ENCODE measurements at places on chromosomes 11 and 22.

DNA sequence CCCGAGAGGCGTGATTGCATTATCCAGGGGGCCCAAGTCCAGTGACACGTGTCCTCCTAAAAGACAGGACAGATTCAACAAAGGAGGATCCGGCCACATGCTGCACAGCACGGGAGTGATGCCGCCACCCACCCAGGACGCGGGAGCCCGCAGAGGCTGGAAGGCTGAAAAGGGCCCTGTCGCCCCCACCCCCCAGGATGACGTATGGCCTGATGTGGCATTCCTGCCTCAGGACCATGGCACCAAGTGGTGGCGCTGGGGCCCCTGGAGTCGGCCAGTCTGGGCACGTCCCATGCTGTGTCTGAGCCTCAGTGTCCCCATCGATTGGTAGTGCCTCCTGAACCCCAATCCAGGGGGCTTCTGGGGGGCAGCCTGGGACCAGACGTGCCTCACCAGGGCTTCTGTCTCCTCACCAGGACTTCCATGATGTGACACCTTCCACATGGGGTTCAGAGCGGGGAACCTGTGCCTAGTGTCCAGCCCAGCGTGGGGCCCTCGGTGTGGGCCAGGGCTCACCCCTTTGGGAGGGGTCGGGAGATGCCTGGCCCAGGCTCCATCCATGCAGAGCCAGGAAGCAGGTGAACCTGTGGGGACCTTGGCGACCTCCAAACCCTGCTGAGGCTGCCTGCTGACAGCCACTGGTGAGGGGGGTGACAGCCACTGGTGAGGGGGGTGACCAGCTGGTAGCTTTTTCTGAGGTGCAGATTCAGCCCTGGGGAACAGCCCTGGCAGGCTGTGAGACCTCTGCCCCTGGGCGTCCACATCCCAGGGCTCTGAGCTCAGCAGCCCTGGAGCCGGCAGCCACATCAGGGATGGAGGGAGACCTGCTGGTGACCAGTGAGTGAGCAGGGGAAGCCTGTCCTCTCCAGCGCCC, 75.3 kb downstream of the KCNQ1 start:
- DNase-seq, result no peak

DNA sequence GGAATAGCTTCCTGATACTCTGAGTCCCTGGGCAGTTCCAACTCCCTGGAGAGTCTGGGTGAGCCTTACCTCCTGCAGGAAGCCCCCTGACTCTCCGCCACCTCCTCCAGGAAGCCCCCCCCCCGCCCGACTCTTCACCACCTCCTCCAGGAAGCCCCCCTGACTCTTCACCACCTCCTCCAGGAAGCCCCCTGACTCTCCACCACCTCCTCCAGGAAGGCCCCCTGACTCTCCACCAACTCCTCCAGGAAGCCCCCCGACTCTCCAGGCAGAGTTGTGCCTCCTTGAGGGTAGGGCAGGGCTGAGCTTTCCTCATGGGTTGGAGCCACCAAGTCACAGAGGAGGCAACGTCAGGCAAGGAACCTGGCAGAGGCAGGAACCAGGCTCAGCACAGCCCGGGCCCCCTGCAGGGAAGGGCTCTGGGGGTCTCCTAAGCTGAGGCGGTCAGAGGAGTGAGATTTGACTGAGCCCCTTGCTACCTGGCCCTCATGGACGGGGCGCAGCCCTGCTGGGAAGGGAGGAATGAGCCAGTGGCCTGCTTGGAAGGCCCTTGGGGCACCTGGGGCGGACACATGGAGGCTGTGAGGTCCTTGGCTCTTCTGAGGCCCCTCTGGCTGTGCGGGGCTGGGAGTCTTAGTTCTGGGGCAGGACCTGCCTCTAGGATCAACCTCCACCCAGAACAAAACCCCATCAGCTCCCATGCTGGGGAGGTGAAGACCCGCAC, 18.1 kb downstream of the MRGPRG start:
- no peak for DNase-seq

DNA sequence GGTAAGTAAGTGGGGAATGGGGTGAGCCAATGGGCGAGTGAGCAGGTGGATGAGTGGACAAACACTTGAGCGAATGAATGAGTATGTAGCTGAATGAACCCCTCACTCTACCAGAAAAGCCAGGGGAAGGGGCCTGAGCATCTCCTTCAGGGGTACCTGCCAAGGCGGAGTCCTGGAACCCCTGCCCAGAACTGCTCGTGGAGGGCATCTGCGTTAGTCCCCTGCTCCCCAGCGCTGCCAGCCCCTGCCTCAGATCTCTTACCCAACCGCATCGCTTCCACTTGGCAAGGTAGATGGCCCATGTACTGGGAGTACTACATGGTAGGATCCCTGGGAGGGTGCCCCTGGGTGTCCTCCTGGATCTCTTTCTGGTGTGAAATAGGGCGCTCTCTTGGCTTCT, 7.4 kb upstream of the ANO1 start:
- DNase-seq, result no peak

DNA sequence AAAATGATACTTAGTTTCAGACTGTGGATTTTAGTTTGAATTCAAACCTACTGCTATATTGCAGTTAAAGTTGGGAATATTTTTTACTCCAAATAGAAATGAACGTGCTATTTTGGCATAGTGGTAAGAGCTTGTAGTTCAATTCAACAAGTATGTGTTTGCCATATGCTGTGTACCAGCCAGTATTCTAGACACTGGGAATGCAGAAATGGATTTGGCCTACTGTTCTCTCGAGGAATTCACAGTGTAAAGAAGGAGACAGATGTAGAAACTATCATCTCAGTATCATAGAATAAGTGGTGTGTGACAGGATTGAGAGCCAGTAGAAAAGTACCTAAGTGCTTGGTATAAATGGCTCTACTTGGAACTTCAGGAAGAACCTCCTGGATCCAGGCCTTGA, 80.4 kb downstream of the ATXN10 start:
- no peak for DNase-seq

GRCh38 chr11:43921561-43922294, 20.7 kb upstream of the C11orf96 start:
- DNase-seq, result no peak

GRCh38 chr22:48431536-48432315, 1395.9 kb downstream of the BRD1 start:
- no peak for DNase-seq

- peak; percentile 57 for DNase-seq
These were observed 33.4 kb downstream of the AMBRA1 start for GRCh38 chr11:46560300-46560991.

GRCh38 chr11:44116234-44116830, 20.9 kb downstream of the EXT2 start:
- DNase-seq, result no peak

- DNase-seq, result no peak
These were observed 14.3 kb upstream of the CREB3L1 start for GRCh38 chr11:46263120-46263519.

DNA sequence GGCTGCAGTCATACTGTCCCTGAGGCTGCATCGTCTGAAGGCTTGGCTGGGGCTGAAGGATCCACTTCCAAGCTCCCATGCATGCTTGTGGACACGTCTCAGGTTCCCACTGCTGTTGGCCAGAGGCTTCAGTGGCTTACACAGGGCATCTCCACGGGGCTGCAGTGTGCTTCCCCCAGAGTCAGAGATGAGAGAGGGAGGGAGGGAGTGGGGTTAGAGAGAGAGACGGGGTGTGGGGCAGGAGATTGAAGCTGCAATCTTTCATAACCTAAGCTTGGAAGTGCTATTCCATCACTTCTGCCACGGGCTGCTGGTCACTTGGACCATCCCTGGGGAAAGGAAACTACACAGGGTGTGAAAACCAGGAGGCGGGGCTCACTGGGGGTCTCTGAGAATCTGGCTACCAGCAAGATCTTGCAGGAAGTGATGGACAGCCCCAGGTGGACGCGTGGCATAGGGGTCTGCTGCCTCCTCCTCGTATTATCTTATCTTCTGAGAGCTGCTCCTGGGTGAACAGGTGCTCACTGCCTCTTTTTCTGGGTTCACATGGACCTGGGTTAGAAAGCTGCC, 63.0 kb upstream of the MYEOV start:
- DNase-seq, result no peak

GRCh38 chr11:2698386-2699184, 1.2 kb downstream of the KCNQ1OT1 start:
- DNase-seq, result no peak

GRCh38 chr11:45771193-45771565, 33.8 kb upstream of the SLC35C1 start:
- DNase-seq, result peak; percentile 43

- DNase-seq, result peak; percentile 28
These were observed 62.7 kb downstream of the LIF start for GRCh38 chr22:30183861-30184278.

- DNase-seq, result no peak
These were observed 162.8 kb upstream of the SNX19 start for GRCh38 chr11:131079036-131079435.

GRCh38 chr11:126519764-126520734, 164.6 kb downstream of the ST3GAL4 start:
- DNase-seq, result no peak
